ENCODE measurements at places on chromosomes 4 and X.
A peak's percentile ranks its signal among the peaks of the same experiment; 100 is the strongest.

DNA sequence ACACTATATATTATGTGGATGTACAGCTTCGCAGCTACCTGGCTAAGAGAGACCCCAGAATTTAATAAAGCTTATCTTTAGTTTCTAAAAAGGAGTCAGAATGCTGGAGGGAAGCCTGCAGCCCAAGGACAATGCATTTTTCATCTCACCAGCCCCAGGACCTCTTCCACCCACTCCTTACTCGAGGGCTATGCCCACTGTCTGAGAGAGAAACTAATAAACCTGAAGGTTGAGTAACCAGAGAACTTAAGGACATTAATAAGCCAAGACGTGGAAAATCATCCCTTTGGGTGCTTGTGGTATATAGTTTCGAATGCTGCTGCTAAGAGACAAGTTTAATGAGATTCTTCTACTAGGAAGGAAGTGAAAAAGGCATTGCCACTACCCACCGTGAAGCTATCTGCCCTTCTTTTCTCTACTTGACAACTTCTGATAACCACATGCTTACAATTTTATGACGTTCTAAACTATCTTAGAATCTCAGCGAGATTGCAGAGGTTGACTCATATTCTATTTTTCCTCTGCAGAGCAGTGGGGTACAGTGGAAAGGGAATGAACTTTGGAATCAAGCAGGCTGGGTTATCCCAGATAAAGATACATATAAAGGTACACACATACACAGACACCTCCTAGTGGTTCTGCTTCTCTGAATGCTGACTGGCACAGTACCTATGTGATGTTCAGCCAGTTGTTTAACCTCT, 3.3 kb downstream of the RELL1 start:
- peak; percentile 56 for DNase-seq

DNA sequence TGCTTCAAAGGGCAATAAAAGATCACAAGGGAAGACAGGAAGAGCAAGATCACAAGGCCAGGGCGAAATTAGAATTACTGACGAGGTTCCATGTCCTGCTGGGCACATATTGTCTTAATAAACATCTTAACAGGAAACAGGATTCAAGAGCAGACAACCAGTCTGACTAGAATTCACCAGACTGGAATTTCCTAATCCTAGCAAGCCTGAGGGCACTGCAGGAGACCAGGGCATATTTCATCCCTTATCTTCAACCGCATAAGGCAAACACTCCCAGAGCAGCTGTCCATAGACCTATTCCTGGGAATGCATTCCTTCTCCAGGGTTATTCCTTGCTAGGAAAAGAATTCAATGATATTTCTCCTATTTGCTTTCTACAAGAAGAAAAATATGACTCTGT, 12.4 kb upstream of the TDO2 start:
- no peak for DNase-seq

DNA sequence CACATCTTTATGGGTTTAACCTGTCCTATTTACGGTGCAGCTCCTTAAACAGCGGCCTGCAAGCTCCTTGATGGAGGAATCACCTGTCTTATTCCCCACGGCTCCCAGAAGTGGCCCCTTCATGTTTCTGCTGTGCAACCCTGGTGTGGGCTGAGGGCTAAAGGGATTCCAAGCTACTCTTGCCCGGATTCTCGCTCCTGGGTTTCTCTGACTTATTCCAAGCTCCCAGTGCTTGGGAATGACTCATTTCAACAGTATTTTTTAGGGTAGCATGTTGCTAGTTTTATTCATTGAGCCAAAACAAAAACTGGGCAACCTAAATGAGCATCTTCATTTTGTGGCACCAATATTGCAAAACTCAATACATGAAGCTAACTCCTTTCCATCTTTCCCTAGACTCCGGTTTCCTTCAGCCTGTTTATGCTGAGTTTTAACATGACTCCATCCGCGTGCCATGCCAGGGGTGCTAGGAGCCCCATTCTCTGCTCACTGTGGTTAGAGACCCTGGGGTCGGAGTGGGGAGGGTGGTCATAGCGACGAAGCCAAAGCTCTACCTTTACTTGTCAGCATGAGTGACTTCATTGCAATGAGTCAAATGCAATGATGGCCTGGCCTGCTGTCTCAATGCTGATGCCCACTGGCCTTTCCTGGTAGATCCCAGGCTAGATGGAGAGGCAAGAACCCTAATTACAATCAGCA, 349.7 kb downstream of the NR3C2 start:
- DNase-seq: no peak

DNA sequence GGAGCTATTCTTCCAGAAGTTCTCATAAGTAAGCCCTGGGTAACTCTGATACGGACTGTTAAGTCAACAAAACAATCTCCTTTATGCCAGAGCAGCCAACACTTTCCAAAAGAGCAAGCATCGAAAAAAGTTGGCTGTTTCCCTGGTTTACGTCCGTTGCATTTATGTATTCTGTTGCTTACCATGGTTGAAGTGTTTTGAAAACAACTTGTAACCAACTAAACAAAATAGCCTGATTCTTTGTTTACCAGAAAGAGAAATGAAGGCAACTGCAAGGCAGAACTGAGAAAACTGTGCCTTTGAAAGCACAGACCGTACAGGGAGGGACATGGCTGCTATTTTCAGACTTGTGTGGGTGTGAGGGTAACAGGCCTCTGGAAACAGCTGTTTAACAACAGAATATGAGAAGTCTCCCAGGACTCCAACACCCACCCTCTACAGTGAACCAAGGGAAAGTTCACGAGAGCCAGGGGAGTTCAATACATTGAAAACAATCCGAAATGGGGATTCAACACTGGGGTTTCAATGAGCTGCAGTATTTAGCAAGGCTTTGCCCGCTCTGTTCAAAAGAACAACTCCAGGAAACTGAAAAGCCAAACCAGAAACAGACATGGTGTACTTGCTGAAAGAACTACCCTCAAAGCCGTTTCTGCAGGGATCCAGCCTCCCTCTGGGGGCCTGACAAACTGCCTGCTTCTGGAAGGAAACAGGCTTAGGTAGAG, 95.8 kb upstream of the EGFL6 start:
- no peak for DNase-seq

DNA sequence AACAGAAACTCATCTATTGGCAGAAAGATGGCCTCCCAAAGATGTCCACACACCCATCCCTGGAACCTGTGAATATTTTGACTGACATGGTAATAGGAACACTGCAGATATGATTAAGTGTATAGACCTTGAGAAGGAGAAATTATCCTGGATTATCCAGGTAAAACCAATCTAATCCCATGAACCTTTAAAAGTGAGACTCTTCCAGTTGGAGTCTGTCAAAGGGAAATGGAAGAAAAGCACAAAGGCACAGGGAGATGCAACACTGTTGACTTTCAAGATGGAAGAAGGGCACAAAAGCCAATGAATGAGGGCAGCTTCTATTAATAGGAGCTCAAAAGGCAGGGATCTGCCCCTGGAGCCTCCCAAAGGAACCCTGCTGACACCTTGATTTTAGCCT, 83.0 kb downstream of the AMELX start:
- DNase-seq: no peak

- peak; percentile 78 for DNase-seq
Measured at GRCh38 chrX:7730071-7730470, 112.9 kb upstream of the VCX start.

DNA sequence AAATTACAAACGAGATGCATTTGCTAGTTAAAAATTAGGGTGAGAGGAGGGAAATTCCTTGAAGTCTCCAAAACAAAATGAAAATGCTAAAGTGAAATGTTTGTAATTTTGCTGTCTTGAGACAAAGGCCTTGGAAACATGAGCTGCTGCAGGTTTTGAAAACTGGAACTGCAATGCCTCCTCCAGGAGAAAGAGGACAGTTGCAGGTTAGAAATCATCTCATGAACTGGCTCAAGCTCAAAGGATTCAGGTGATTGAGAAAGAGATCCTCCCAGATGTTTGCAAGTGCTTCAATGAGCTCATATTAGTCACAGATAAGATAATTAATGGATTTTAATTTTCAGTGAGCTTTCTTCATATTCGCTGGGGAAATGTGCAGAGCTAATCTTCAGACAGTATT, 32.4 kb downstream of the SMPX start:
- DNase-seq: peak; percentile 23

DNA sequence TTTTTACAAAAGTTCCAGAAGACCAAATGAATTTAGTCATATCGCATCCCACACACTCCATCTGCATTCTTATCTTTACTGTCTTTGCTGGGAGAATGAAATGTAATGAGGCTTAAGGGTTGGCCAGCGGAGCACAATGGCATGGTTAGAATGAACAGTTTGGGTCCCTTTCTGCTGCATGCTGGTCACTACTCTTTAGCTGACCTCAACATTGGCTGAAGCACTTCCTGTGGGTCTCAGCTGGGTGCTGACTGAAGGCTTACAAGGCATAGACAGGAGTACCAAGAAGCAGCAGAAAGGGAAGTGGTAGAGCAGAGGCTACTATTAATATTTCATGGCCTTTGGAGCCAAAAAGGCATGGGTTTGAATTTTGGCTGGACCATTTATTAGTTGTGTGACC, 159.4 kb upstream of the GPC4 start:
- no peak for DNase-seq

GRCh38 chr4:108159845-108160244, 8.9 kb downstream of the LEF1 start:
- no peak for DNase-seq

- no peak for DNase-seq
Measured at GRCh38 chr4:108543359-108543968, 76.9 kb upstream of the RPL34 start.

- DNase-seq: no peak
Measured at GRCh38 chr4:152258804-152259708, 276.8 kb downstream of the FBXW7 start.

DNA sequence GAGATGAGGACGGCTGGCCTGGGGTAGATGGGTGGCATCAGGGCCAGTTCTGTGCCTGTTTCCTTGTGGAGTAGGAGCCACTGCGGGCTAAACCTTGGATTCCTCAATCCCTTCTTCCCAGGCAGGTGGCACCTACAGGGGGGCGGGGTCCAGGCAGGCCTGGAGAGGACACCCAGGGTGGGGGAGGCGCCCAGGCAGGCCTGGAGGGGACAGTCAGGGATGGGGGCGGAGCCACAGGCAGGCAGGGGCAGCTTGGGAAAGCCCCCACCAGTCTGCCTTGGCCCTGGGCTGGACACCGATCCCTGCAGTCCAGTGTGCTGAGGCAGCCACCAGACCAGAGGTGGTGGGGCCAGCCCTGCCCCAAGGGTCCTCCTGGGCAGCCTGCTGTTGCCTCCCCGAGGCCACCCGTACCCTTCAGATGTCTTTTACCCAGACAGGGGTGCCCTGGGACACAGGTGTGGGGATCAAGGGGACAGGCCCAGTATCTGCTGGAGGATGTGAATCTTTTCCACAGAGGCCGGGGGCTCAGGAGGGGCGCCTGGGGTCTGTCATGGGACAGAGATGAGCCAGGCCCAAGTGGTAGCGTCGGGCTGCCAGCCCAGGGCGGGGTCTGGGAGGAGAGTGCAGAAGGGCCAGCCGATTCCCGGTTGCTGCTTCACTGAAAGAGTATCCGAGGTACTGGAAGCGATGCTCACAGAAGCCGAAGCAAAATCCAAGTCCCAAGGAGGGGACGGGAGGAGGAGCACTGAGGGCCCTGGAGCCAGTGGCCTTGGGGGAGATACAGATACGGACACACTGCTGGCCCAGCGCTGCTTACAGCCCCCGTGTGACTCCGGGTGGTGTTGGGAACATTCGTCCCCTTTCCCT, 34.5 kb downstream of the LRPAP1 start:
- no peak for DNase-seq

GRCh38 chr4:93722446-93722845, 106.1 kb upstream of the ATOH1 start:
- no peak for DNase-seq

DNA sequence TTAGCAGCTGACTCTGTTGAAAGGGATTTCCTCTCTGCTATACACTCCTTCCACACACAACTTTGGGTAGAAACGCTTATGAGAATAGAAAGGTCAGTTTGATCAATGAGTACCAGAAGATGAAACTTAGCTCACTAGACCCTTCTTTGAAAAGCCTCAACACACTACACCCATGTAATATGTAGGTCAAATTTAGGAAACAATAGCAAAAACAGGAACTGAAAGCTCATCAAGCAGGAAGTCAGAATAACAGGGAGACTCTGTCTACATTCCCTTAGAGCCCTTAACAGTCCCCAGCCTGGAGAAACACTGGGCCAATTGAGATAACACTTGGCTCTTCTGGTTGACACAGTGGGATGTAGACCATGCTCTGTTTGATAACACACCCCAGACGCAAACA, 30.7 kb downstream of the SRPX2 start:
- peak; percentile 15 for DNase-seq

DNA sequence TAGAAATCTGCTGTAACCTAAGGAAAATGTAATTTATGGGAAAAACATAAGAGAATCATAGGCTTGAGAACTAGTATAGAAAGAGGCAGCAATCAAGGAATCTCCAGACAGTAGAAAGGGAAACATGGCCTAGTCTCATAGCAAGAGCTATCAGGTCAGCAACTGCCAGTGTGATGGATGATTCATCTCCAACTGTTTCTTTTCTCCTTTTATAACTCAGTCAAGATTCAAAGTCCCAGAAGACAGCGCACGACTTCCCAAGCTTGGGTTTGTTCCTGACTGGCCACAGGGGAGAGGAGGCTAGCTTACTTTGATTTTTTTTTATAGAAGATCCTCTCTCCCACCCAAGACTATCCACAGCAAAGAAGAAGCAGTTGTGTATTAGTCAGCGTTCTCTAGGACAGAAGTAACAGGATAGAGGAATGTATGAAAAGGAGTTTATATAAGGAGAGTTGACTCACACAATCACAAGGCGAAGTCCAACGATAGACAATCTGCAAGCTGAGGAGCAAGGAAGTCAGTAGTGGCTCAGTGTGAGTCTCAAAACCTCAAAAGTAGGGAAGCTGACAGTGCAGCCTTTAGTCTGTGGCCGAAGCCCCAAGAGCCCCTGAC, 181.5 kb downstream of the GC start:
- DNase-seq: no peak

GRCh38 chr4:147717878-147718277, 14.0 kb upstream of the ARHGAP10 start:
- DNase-seq: no peak

DNA sequence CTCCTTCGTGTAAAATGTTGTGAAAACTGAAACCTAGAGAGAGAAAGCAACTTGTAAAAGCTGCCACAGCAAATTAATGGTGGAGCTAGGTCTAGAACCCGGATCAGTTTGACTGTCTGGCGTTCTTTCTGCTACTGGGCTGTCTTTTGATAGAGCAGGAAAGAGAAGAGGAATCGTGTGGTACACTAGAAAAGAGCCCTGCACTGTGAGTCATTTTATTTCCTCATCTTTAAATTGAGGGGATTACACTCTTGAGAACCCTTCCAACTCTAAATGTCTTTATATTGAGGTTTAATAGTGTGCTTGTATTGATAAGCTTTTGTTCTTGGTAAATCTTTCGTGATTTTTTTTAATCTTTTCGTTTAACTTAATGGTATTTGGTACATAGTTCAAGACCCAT, 4.3 kb downstream of the WDR44 start:
- peak; percentile 65 for DNase-seq

- no peak for DNase-seq
Measured at GRCh38 chr4:1654216-1654955, 29.7 kb downstream of the FAM53A start.

GRCh38 chr4:121100093-121100775, 27.9 kb upstream of the NDNF start:
- no peak for DNase-seq
